Sigmoid colon (tissue), 7 donors: ENCODE measurements at places on chromosomes 1 and 21. TPM values are rescaled to one million over a fixed set of nuclear protein-coding genes. Genes with fewer than 3 reads are reported as not detected.

DNA sequence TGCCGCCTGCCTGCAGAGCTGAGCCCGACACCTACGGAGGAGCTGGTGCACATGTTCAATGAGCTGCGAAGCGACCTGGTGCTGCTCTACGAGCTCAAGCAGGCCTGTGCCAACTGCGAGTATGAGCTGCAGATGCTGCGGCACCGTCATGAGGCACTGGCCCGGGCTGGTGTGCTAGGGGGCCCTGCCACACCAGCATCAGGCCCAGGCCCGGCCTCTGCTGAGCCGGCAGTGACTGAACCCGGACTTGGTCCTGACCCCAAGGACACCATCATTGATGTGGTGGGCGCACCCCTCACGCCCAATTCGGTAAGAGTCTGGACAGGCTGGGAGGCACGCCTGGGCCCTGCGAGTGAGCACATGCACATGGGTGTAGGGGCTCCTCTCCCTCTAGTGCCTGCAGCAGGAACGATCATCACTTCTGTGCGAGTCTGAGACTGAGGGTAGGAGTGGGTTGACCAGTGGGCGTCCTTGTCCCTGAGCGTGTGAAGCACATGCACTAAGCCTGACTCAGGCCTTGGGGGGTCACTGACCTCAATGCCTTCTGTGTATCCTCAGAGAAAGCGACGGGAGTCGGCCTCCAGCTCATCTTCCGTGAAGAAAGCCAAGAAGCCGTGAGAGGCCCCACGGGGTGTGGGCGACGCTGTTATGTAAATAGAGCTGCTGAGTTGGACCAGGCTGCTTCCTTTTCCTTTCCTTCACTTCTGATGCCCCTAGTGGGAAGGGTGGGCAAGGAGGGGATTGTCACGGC, 6.9 kb downstream of the DMAP1 start:
- DNase-seq = no peak

DNA sequence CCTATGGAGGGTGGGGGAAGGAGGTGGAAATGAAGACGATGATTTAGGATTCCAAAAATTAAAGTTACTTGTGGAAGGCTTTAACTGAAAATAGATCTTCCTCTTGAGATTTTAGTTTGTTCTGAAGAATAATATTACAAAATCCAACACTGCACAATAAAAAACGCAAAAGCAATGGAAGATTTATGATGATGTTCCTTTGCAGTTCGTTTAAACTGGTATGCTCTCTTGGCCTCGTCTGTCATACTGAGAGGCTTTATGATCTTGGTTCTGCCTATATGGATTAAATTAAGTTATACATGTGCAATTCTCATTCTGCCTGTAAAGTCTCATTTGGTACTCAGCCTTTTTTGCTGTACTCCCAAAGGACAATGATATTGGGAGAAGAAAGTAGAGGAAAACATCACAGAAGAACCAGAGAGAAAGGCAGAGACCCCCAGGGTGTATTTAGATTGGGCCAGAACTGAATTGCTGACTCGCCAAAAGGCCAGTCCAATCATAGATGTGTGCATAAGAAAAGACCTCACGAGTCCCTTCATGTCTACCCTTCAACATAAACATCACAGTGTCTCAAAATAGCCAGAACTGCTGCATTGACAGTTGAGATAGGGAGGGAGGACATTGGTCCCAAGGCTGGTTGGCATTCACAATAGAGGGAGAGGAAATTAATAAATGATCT, 188.6 kb downstream of the GREM2 start:
- DNase-seq = no peak

DNA sequence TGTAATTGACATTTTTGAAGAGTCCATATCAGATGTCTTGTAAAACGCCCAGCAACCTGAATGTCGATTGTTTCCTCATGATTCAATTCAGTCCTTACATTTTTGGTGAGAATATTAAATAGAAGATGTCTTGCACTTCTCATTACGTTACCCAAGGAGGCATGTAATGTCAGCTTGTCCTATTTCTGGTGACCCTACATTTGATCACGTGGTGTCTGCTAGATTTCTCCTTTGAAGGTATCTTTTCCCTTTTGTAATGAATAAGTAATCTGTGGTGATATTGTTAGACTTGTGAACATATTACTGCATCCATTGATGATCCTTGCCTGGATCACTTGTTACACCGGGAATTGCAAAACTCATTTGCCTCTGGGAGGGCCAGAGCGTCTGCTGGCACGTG, 87.6 kb upstream of the DISP3 start:
- no peak for DNase-seq

DNA sequence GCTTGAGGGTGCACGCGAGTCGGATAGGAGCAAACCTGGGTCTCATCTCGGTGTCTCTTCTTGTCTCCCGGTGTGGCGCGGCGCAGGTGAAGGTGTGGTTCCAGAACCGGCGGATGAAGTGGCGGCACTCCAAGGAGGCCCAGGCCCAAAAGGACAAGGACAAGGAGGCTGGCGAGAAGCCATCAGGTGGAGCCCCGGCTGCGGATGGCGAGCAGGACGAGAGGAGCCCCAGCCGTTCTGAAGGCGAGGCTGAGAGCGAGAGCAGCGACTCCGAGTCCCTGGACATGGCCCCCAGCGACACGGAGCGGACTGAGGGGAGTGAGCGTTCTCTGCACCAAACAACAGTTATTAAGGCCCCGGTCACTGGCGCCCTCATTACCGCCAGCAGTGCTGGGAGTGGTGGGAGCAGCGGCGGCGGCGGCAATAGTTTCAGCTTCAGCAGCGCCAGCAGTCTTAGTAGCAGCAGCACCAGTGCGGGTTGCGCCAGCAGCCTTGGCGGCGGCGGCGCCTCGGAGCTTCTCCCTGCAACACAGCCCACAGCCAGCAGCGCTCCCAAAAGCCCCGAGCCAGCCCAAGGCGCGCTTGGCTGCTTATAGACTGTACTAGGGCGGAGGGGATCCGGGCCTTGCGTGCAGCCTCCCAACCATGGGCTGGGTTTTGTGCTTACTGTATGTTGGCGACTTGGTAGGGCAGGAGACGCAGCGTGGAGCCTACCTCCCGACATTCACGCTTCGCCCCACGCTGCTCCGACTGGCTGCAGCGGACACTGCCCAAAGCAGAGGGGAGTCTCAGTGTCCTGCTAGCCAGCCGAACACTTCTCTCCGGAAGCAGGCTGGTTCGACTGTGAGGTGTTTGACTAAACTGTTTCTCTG, 5.1 kb downstream of the HLX start:
- no peak for DNase-seq

- peak; percentile 98 for DNase-seq
These were observed 33.6 kb downstream of the ACOT11 start for GRCh38 chr1:54581621-54582035.

DNA sequence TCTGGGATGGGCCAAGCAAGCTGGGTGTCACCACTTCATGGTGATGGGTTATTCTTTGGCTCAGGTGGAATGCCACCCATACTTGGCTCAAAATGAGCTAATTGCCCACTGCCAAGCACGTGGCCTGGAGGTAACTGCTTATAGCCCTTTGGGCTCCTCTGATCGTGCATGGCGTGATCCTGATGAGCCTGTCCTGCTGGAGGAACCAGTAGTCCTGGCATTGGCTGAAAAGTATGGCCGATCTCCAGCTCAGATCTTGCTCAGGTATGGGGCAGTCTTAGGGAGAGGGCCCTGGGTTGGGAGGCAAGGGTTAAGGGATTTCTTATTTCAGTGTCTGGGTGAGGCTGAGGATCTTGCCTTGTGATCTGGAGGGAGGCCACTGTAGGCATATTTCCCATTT, 15.4 kb upstream of the NASP start:
- DNase-seq = no peak

- DNase-seq = no peak
These were observed 121.7 kb upstream of the PRDX6 start for GRCh38 chr1:173355281-173356031.

DNA sequence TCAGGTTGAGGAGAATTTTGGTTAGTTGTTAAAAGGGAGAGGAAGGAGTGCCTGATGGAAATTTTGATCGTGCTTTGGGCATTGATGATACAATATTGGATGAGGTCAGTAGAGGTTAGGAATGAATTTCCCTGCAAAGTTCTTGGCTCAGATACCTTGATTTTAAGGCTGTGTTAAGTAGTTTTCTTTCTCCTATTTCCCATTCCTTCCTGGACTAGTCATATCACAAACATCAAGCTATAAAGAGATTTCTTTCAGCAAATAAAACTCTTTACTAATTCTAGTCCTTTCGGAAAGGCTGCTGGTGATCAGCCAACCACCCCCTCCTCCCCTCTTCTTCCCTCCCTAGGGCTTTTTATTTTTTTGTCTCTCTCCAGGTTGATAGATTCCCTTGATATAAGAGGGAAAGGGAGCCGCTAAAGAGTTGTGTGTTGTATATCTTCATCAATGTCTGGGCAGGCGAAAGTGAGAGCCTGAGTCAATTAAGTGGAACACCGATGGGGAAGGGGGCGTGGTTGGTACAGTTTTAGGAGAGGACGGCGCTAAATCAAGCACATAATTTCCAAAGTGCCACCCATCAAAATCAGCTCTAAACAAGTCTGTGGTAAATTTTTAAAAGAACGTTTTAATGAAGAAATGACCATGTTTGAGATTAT, 100.1 kb upstream of the PLXNA2 start:
- DNase-seq = no peak

DNA sequence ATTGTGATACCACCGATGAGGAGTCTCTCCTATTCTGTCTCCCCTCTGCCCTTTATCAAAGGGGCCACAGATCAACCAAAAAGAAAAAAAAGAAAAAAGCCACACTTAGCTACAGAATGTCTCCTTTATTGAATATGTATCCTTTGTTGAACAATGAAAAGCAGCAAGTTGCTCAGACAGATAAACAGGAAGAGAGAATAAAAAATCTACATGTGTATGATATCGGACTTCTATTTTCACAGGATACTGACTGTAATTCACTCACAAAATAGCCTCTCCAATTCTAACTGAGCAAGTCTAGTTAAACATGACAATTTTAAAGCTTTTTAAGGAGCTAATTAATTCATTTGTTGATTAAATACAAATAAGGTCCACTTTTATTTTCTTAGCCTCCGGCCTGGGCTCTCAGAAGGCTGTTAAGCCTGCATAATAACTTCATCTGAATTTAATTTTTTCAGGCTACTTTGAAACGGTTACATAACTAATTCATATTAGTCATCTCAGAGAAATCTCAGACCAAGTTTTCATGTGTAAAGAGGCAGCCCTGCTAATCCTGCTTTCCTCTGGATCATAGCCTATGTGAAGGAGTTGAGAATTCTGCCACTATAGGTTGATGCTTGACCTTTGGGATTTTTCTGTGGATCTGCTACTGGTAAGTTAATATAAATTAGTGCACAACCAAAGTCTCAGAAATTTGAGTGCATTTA, 304.1 kb upstream of the NR5A2 start:
- no peak for DNase-seq

DNA sequence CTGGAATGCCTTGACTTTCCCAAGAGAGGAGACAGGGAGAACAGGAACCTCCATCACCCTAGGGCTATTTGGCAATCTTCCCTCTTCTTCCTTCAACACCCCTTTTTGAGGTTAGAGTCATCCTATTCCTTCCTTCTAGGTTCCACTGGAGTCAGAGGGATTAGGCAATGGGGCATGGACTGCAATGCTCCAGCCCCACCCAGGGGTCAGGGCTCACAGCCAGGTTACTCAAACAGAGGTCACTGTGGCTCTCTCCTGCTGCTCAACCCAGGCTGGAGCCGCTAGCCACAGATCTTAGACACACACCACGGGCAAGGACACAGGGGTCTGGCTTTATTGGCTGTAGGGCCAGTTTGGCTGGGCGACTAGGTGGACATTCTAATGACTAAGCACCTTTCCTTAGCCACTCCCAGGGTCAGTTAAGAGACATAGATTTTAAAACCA, 145.5 kb upstream of the NRIP1 start:
- DNase-seq = peak; percentile 71

- no peak for DNase-seq
These were observed 79.7 kb upstream of the RUNX3 start for GRCh38 chr1:25009671-25010262.

DNA sequence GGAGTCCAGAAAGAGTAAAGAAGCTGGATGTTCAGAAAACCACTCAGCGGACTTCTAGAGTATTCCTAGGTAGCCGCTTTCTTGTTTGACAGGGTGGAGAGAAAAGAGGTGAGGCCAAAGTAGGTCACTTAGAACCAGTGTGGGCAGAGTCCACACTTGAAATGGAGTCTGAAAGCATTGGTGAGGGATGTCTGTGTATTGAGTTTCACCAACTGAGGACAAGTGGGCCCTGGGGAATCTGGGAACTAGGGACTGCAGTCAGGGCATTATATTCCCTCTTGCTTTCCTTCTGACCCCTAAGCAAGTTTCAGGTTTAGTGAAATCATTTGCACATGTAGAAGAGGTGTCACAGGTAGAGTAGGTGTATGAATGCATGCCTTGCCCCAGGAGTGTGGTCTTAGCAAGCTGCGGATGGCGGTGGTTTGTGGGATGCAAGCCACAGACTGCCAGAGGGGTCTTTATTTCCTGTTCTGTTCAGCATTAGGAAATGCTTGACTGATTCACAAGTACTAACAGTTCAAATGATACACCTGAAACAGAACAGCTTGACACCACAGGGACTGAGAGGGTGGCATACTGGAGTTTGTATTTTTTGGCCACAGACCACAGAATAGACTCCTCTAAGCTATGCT, 1.1 kb upstream of the GNG12 start:
- DNase-seq = no peak

DNA sequence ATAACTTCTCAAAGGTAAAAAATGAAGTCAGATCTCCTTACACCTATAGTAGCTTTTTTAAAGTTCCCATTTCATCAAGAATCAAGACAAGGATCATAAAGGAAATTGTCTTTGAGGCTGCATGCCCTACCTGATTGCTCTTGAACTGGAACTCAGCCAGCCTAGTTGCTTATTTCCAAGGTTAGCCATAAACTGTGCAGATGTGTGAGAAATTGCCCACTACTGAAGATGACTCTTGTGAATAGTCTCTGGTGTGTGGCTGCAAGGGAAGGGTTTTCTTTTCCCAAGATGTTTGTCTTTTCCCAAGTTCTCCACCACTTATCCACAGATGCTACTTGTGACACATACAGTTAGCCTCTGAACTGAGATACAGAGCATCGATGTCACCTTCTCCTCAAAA, 81.7 kb upstream of the DUSP10 start:
- no peak for DNase-seq

Gene SLAMF7
- 0.41 TPM for total RNA-seq

Gene KISS1
- not detected for total RNA-seq

Gene CHIA
- not detected for total RNA-seq

Gene SPRR2E
- not detected for total RNA-seq

Gene TCEANC2
- total RNA-seq = 6.1 TPM

Gene SLFNL1
- total RNA-seq = 0.99 TPM

Gene RBM8A
- total RNA-seq = 77.8 TPM

Gene MYBPH
- not detected for total RNA-seq

Gene PRRX1
- total RNA-seq = 16.6 TPM

Gene RGS18
- total RNA-seq = 3.0 TPM
